GM20000 (cell line): ENCODE measurements at places on chromosomes 1 and 21.

DNA sequence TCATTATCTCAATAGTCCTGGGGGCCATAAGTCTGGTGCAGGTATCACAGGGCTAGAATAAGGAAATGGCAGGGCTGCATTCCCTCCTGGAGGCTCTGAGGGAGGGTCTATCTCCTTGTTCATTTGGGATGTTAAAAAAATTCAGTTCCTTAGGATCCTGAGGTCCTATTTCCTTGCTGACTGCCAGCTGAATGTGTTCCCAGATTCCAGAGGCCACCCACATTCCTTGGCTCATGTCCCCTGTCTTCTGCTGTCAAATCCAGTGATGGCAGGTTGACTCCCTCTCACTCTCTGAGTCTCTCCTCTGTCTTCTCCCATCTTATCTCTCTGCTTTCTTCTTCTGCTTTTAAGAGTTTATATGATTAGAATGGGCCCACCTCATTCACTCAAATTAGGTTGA, 400.6 kb downstream of the PTPRU start:
- no peak for DNase-seq

GRCh38 chr1:228446852-228447251, 30.2 kb upstream of the TRIM17 start:
- DNase-seq: no peak

GRCh38 chr1:196075621-196076020, 532.6 kb downstream of the KCNT2 start:
- no peak for DNase-seq

DNA sequence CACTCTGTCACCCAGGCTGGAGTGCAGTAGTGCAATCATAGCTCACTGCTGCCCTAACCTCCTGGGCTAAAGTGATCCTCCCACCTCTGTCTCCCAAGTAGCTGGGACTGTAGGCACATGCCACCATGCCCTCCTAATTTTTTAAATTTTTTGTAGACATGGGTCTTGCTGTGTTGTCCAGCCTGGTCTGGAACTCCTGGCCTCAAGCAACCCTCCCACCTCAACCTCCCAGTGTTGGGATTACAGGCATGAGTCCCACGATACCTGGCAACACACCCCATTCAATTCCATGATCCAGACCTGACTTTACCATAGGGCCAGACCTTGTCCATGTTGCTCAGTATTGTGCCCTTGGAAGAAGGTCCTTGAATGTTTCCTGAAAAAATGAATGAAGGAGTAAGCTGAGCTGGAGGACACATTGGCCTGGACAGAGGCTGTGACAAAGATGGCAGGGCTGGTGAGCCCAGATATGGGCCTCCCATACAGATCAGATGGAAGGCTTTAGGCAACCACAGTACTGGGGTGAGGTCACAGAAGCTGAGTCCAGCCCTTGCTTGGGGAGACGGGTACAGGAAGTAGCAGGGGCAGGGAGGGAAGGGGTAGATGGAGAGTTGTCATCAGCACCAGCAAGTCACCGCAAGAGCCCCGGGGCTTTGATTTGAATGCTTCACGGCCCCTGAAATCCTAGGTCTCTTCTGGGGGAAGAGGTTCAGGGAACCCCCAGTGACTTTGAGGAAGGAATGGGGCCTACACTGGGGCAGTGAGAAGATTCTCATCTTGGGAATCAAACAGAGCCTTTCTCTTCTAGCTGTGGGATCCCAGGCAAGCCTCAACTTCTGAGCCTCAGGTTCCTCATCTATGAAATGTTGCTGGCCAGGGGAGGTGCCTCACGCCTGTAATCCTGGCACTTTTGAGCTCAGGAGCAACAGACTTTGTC, 40.1 kb upstream of the DMBX1 start:
- no peak for DNase-seq

DNA sequence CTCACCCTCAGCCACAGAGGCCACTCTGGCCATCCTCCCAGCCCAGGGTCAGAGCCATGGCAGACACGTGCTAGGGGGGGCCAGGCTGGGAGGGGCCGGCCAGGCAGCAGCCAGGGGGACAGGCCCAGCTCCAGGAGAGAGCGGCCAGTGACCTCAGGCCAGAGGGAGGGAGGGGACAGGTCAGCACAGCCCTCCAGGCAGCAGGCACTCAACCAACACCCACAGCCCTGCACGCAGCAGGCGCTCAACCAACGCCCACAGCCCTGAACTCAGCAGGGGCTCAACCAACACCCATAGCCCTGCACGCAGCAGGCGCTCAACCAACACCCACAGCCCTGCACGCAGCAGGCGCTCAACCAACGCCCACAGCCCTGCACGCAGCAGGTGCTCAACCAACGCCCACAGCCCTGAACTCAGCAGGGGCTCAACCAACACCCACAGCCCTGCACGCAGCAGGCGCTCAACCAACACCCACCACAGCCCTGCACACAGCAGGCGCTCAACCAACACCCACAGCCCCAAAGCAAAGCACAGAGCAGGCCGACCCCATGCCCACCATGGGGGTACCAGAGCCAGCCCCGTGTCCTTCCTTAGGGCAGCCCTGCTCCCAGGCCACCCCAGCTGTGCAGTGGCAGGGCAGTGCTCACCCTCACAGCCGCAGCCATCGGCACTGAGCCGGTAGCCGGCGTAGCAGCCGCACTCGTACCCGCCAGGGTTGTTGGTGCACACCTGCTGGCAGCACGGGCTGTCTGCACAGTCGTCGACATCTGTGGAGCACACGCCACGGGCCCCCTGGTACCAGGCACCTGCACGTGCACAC, 55.9 kb downstream of the ARHGEF16 start:
- no peak for DNase-seq

- no peak for DNase-seq
Observed at GRCh38 chr1:227635596-227635995, 72.2 kb downstream of the ZNF678 start.

GRCh38 chr21:44522753-44523204, 17.2 kb downstream of the KRTAP10-1 start:
- DNase-seq: no peak

DNA sequence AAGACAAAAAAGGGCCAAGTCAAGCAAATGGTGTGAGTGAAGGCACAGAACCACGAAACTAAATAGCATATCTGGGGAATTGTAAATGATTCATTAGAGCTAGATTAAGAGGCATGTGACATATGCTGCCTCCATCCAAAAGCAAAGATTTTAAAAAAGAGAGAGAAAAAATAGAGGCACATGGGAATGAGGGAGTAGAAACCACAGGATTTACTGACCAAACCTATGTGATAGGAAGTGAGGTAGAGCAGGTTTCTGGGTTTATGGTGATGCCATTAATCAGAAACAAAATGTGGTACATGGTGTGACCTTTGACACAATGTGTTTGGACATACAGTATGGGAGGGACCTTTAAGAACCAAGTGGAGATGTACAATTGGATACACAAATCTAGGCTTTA, 13.6 kb downstream of the C1orf52 start:
- DNase-seq: no peak

DNA sequence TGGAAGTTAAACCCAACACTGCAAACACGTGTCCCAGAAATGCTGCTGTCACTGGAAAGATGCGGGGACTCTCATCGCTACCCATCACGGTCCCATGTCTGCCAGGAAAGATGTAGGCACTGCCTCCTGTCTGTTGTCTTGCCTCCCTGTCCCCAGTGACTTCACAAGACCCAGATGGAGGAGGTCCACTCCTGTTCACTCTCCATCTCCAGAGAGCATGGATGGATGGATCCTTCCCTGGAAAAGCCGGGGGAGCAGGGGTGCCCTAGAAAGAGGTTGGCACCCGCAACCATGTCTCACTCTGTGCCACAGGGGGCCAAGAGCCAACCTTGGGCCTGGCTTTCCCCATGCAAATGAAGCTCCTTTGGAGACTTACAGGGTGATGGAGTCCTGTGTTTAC, 135.5 kb downstream of the GLIS1 start:
- DNase-seq: no peak

- DNase-seq: no peak
Observed at GRCh38 chr1:167136191-167136614, 42.3 kb downstream of the STYXL2 start.

- no peak for DNase-seq
Observed at GRCh38 chr1:91804546-91805023, 81.4 kb downstream of the TGFBR3 start.

DNA sequence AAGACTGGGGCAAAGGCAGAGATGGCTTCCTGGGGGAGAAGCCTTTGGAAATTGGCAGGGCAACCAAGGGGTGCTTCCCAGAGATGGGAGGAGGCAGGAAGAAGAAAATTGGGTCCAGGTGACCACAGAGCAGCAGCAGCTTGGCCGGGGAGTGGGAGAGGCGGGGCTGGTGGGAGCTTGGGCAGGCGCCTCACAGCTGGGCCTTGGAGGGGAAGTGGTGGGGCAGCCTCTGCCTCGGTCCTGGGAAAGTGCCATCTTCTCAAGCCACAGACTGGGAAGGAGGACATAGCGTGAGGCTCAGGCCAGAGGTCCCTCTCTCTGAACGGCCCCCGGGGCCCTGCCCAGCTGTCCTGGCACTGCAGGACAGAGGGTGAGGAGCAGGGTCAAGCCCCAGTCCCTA, 24.0 kb upstream of the WASF2 start:
- DNase-seq: no peak

DNA sequence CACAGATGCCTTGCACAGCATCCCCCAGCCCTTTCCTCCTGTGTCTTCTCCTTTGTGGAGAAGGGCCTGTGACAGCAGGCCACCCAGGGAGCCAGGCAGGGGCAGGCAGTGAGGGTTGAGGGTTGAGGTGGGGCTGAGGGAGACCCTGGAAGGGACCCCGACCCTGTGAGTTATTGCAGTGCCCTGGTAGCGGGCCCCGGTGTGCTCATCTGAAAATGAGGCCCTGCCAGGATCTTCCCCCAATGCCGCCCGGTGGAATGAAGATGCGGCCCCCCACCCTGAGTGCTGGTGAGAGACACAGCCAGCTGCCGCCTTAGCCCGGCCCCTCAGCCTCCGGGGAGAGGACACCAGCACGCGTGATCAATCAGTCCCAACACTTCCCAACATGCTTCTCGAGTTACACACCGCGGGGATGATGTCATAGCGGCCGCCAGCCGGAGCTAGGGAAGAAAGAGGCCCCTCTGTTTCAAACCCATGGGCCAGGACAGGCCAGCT, 36.2 kb upstream of the ACTRT2 start:
- DNase-seq: no peak

- peak; percentile 27 for DNase-seq
Observed at GRCh38 chr1:174769961-174770549, 229.7 kb upstream of the CACYBP start.

DNA sequence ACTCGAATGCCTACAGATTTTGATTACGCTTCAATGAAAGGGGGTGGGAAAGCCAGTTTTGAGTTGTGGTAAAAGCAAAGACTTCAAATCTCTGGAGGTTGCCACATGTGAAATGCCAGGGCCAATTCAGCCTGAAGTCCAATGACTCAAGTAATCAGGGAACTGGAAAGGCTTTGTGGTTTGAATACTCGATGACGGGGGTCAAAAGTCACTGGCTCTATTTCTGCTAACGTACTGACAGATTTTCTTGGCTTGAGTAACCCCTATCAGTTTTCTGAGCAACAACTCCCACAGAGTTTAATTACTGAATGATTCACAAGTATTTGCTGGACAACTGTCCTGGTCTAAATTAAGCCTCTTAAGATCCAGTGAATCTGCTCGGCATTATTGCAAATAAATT, 152.2 kb downstream of the SIPA1L2 start:
- no peak for DNase-seq

- no peak for DNase-seq
Observed at GRCh38 chr1:29767769-29768425, 531.6 kb downstream of the PTPRU start.

- DNase-seq: peak; percentile 73
Observed at GRCh38 chr1:40774266-40774998, 9.2 kb upstream of the KCNQ4 start.

GRCh38 chr1:229253151-229253974, 17.5 kb upstream of the RAB4A start:
- no peak for DNase-seq

- no peak for DNase-seq
Observed at GRCh38 chr21:18161841-18162240, 82.8 kb upstream of the CHODL start.

- no peak for DNase-seq
Observed at GRCh38 chr21:45435405-45435981, 30.5 kb downstream of the COL18A1 start.

- no peak for DNase-seq
Observed at GRCh38 chr1:162470216-162470615, 27.4 kb upstream of the UHMK1 start.

DNA sequence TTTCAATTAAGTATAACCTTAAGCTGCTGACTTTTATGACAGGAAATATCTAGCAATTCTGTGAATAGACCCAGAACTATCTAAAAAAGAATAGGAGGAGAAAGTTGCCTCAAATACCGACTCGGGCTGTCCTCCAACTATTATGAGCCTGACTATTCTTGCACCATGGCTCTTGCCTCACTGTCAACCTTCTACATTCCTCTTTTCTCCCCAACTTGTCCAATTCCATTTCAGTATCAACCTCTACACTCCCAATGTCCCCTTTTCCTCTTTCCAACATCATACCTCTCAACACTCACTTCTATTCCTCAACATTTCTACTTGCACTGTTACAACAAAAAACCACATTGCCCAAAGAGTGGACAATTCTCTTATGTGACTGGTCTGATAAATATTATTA, 2.3 kb downstream of the ZZZ3 start:
- no peak for DNase-seq

GRCh38 chr21:38759413-38759812, 46.3 kb upstream of the ETS2 start:
- no peak for DNase-seq

DNA sequence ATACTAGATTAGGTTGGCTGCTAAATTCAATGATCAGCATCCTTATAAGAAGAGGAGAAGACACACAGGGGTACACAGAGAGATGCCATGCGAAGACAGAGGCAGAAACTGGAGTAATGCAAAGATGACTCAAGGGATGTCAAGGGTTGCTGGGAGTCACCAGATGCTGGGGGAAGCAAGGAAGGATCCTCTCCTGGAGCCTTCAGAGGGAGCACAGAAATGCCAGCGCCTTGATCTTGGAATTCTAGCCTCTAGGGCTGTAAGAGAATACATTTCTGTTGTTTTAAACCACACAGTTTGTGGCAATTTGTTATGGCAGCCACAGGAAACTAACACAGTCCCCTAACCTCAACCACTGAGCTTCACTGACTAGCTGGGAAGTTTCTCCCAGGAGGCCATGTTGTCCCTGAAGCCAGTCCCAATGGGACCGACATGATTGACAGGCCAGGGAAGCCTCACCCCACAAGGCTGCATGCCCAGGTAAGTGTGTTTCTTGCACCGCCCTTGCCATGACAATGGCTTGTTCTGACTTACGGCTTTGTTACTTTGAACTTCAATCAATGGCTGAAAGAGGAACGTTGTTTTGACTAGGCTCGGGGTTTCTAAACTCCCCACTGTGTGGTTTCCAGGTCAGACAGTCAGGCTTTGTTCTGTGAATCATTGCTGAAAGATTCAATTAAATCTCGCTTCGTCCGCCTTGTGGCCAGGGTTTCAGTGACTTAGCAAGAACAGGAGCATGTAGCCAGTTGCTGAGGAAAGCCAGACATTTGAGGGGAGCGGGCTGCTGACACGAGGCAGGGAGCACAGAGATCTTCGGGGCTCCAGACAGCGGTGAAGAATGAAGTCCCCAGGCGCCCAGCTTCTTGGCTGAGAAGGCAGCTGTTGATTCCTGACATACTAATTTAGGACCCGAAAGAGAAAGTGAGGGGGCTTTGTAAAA, 62.3 kb downstream of the RUNX1 start:
- peak; percentile 64 for DNase-seq
